Esophagus mucosa (tissue), 1 donor: ENCODE measurements at places on chromosomes 13 and 19.

DNA sequence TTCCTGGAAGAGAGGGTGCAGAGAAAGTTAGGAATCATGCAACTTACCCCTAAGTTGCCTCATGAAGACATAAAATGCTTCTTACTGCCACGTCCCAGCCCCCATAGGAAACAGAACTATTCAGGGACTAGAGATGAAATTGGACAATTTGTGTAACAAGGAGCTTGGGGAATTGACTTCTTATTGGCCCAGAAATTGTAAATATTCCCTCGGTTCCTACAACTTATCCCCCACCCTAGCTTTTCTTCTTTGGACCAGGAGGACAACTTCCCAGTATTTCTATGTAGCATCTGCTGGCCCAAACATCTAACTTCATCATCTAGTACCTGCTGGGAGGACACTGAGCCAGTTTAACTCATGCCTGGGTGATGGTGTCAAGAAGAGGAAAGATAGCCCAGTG, at the start of gene OR1M1:
TSS of gene OR1M1 (plus strand) at position 301 of the 400 bp plus-strand sequence. CDS start 6,184 bp downstream, outside the sequence.
- no peak for ATAC-seq

DNA sequence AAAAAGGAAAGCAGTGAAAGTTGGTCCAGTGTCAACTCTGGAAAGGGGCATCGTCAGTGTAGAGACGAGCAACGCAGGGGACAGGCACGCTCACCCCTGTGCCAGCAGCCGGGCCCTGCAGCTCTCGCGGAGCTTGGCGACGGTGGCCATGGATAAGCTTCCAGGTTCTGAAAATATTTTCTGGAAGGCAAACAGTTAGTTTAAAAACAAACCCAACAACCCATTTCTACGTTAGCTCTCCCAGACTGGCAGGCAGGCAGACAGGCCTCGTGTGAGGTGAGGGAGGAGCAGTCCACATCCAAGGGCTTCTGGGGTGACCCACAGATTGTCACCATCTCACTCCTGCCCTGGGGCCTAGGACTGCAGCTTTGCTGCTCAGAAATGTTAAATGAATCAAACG, 27.4 kb downstream of the LAMP1 start:
- ATAC-seq: no peak

GRCh38 chr19:48443731-48444128, 2.1 kb upstream of the GRWD1 start:
- ATAC-seq: no peak

DNA sequence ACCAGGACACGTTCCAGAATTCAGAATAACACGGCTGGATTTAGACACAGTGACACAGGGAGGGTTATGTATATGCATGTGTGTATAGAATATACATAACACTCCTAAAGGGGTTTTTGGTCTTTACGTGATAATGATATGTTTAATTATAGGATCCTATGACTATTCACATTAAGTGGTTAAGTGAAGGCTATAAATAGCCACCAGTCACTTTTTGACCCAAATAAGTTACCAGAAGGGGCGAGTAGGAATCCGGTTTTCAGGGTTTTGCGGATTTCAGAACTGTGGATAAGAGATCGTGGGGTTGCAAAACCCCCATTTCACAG, 6.9 kb downstream of the ANGPTL6 start:
- ATAC-seq: no peak

GRCh38 chr13:106738186-106738678, 170.3 kb upstream of the ARGLU1 start:
- ATAC-seq: no peak

DNA sequence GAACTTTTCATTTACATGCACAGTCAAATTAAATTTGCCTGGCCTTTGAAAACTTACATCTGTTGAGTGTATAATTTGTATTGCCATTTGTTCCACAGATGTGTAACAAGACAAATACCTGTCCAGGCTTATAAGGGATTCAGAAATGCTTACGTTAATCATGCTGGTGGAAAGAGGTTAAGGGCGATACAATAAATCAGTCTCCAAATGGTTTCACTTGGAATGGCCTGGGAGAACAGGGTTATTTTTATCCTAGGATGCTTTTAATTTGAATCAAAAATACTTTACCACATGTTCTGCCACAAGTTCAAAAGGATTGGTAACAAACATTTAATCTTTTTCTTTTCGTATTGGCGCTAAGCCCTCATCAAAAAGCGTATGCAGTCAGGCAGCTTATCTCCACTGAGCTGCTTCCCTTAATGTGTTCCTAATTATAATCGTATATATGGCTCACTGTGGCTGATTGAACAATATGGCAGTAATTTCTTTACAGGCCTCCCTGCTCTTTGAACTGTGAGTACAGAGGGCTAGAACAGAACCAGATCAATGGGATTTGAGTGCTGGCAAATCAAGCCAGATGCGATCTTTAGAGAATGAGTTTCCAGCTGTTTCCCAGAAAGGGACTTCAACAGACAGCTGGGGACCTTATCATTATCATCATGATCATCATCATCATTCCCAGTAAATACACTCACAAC, 425.7 kb downstream of the SPRY2 start:
- ATAC-seq: no peak

GRCh38 chr19:31139871-31140505, 209.2 kb downstream of the TSHZ3 start:
- no peak for ATAC-seq

- peak; percentile 61 for ATAC-seq
These were observed 3.7 kb downstream of the WDR87 start for GRCh38 chr19:37902668-37903067.

- ATAC-seq: no peak
These were observed 31.1 kb downstream of the RYR1 start for GRCh38 chr19:38464421-38465082.

GRCh38 chr19:57338877-57339276, 12.2 kb upstream of the ZNF304 start:
- no peak for ATAC-seq

GRCh38 chr19:21463449-21464105, 41.8 kb upstream of the ZNF429 start:
- peak; percentile 37 for ATAC-seq

- ATAC-seq: no peak
These were observed 7.0 kb upstream of the ZNF550 start for GRCh38 chr19:57566396-57567265.

DNA sequence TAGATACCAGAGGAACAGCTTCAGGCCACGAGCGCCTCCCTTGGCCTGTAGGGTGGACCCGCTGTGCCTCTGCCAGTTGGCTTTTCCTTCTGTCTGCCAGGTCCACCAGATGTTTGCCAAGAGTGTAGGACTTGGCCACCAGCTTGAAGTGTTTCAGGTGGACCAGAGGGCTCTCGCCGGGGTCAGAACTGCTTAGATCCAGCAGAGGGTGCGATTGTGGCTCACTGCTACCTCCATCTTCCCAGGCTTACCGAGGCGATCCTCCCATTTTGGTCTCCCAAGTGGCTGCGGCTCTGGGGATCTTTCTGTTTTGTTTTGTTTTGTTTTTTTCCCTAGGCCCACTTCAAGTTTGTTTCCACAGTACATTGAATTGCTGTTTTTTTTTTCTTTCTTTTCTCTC, 23.0 kb upstream of the ZNF730 start:
- no peak for ATAC-seq

GRCh38 chr19:53909471-53910169, 542 bp downstream of the CACNG7 start:
- no peak for ATAC-seq

- no peak for ATAC-seq
These were observed 903.1 kb downstream of the SLITRK6 start for GRCh38 chr13:84896128-84896527.

GRCh38 chr19:28984315-28984714, 228.6 kb downstream of the UQCRFS1 start:
- no peak for ATAC-seq

DNA sequence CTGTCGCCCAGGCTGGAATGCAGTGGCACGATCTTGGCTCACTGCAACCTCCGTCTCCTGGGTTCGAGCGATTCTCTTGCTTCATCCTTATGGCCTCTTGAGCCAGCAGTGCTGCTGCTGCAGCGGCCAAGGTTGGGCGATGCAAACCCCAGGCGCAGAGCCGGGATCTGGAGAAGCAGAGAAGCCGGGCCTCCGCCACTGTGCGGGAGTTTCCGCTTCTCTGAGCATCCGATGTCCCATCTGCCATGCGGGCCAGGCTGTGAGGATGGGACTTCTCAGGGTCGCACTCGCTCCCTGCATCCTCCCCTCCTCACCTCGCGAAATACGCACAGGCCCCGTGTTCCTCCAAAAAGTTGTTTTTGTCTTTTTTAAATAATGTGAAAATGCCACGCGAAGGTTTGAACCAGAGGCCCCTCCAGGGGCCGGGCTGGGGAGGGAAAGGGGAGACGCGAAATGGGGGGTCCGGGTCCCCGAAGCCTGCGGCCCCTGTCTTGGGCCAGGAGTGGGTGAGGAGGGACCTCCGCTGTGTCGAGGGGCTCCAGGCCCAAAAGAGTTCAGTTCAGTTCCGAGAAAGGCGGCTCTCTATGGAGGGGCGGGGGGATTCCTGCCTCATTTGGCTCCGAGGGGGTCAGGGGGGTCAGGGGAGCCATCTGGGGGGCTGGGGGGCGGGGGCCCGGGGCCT, 15.9 kb downstream of the CYTH2 start:
- ATAC-seq: no peak

DNA sequence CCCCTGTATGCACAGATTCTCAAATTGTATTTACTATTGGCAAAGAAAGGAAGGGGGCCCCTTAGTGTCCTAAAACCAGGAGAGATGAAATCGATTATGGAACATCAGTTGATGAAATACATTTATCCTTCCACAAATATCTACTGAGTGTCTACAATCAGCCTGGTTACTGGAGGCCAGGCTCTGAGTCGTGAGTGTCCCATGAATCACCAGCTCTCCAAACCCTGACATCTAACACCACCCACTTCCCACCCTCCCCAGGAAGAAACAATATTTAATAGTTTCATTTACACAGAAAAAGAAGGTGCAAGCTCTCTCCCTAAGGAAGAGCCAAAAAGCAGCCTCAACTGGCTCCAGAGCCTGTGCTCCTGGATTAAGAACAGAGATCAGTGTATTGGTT, 25.2 kb downstream of the KCTD15 start:
- no peak for ATAC-seq

DNA sequence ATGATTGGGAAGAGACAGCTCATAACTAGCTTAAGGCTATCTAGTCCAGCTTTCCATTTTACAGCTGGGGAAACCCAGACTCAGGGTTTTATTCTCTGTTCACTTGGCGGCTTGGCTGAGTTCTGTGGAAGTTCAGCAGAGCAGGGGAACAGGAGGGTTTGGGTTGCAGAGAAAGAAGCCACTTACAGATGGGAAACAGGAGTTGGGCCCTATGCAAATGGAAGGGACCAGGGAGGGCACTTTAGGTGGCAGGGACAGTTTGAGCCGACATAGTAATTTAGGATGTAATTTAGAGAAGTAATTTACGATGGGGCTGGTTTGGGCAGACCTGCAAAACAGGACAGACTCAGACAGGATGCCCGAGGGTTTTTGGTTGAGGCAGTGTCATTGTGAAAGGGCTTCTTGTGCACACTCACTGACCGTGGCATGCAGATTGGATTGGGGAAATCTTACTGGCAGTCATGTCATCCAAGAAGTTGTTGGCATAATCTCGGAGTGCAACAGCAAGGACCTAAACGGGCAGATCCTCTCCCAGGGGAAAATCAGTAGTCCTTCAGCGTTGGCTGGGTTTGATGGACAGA, 47.3 kb upstream of the GPR183 start:
- ATAC-seq: peak; percentile 79

GRCh38 chr13:98575009-98575903, 1.7 kb downstream of the STK24 start:
- ATAC-seq: no peak

GRCh38 chr13:61024046-61024445, 391.6 kb downstream of the PCDH20 start:
- ATAC-seq: no peak

DNA sequence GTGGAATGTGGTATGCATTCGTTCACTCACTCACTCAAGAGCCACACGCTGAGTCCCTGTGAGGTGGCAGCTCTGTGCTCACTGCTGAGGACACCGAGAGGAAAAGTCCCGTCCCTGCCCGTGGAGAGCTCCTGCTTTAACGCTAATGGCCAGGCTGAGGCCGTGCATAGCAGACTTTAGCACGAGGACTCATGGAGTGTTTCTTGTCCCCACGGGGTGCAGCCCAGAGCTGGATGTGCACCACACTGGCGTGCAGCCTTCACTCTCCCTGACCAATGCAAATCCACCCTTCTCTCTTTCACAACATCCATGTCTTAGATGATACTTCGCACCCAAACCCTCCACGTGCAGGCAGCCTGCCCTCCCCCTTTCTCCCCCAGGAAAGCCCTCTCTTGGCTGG, 159.6 kb upstream of the ZNF536 start:
- ATAC-seq: no peak

DNA sequence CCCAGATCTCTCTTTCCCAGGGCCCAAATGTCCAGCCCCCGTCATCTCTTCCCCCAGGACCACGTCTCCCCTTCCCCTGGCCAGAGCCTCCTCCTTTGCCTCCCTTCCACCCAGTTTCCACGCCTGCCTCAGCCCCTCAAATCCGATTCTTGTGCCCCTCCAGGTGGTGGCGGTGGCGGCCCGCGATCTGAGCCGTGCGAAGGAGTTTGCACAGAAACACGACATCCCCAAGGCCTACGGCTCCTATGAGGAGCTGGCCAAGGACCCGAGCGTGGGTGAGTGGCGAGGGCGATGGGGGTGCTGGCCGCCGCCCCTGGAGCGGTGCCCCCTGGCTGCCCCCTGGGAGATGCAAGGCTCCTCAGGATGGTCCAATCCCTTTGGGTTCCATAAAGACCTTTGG, 1.3 kb downstream of the DHDH start:
- no peak for ATAC-seq

DNA sequence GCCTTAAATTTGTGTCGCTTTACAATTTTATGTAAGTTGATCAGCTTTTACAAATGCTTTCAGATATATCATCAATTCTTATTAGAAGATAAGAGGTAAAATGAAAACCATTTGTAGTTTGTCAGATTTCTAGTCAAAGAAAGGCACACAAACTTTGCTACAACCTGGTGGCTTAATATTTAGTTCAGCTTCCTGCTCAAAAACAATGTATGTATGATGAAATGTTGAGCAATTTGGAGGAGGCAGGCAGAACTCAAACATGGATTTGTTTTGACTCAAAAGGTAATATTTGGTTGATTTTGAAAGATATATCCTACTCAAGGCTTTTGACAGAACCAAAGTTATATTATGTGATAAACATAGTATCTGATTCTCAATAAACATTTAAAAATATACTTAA, 24.2 kb downstream of the NEK5 start:
- ATAC-seq: no peak

DNA sequence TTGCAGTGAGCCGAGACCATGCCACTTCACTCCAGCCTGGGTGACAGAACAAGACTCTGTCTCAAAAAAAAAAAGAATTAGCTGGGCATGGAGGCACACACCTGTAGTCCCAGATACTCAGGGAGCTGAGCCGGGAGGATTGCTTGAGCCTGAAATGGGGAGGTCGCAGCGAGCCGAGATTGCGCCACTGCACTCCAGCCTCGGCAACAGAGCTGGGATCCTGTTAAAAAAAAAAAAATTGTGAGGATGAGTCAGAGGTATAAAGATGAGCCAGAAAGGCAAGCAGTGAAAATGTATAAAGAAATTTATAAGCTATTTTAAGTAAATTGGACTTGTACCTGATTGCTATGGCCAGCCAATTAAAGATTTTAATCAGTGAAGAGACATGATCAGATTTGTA, 21.1 kb downstream of the KBTBD6 start:
- peak; percentile 23 for ATAC-seq
